A549 treated with DMSO at 1 μM for 4 hours (cell line): ENCODE measurements at places on chromosomes 6 and 20. TPM values are rescaled to one million over a fixed set of nuclear protein-coding genes. Genes with fewer than 3 reads are reported as not detected.

Gene ESR1
- total RNA-seq = not detected in 5 replicates

Gene SPTLC3
- total RNA-seq = 0.06 to 0.17 TPM (median 0.08 TPM) in 5 replicates

Gene LPA
- 0.02 to 0.03 TPM in 2 of 5 replicates, not detected in the others for total RNA-seq

Gene MLN
- total RNA-seq = not detected in 5 replicates

Gene ZNF334
- total RNA-seq = not detected in 5 replicates

Gene RBBP9
- 14.7 to 18.5 TPM (median 17.0 TPM) in 5 replicates for total RNA-seq

Gene CTCFL
- not detected in 5 replicates for total RNA-seq

Gene LHFPL5
- 0.11 to 0.34 TPM (median 0.16 TPM) in 4 of 5 replicates, not detected in the other for total RNA-seq

Gene GMNN
- total RNA-seq = 52.8 to 59.8 TPM (median 56.4 TPM) in 5 replicates

Gene TCF15
- total RNA-seq = not detected in 5 replicates

Gene RAET1L
- total RNA-seq = 0.18 to 0.58 TPM (median 0.36 TPM) in 5 replicates

Gene UFL1
- total RNA-seq = 7.1 to 11.7 TPM (median 9.7 TPM) in 5 replicates

Gene LMBRD1
- total RNA-seq = 10.9 to 14.4 TPM (median 12.1 TPM) in 5 replicates

Gene RNF8
- total RNA-seq = 21.0 to 25.9 TPM (median 24.7 TPM) in 5 replicates

Gene GJA10
- not detected in 5 replicates for total RNA-seq

Gene SMLR1
- not detected in 5 replicates for total RNA-seq

Gene CRISP3
- total RNA-seq = not detected in 5 replicates

Gene ZBTB46
- total RNA-seq = 0.50 to 0.94 TPM (median 0.77 TPM) in 5 replicates

Gene C2
- 0.31 to 0.48 TPM (median 0.36 TPM) in 5 replicates for total RNA-seq

Gene MEP1A
- total RNA-seq = not detected in 5 replicates

Gene SCRT2
- not detected in 5 replicates for total RNA-seq

Gene DCBLD1
- 26.2 to 36.5 TPM (median 30.9 TPM) in 5 replicates for total RNA-seq

Gene IP6K3
- 0.06 to 0.15 TPM (median 0.09 TPM) in 5 replicates for total RNA-seq

Gene ECI2
- 54.3 to 71.1 TPM (median 58.1 TPM) in 5 replicates for total RNA-seq

Gene MAS1L
- not detected in 5 replicates for total RNA-seq

Gene PABPC1L
- 12.7 to 21.6 TPM (median 18.4 TPM) in 5 replicates for total RNA-seq

Gene OGFRL1
- 5.2 to 9.9 TPM (median 8.0 TPM) in 5 replicates for total RNA-seq

Gene CALHM4
- total RNA-seq = not detected in 5 replicates

Gene ARMH2
- total RNA-seq = not detected in 5 replicates

Gene PNLDC1
- total RNA-seq = 0.12 to 0.17 TPM in 2 of 5 replicates, not detected in the others

Gene HRH3
- total RNA-seq = not detected in 5 replicates

Gene HLA-DOA
- not detected in 5 replicates for total RNA-seq

Gene DLL1
- 0.16 to 0.26 TPM (median 0.19 TPM) in 4 of 5 replicates, not detected in the other for total RNA-seq

Gene RCAN2
- total RNA-seq = not detected in 5 replicates

Gene GFRA4
- total RNA-seq = not detected in 5 replicates

Gene KCNQ2
- total RNA-seq = 0.47 to 0.86 TPM (median 0.75 TPM) in 5 replicates

Gene GCNT2
- 6.6 to 9.8 TPM (median 7.8 TPM) in 5 replicates for total RNA-seq

Gene PRPH2
- not detected in 5 replicates for total RNA-seq

Gene CALHM6
- 0.45 TPM in 1 of 5 replicates, not detected in the others for total RNA-seq

Gene SNPH
- 3.8 to 5.6 TPM (median 4.6 TPM) in 5 replicates for total RNA-seq

Gene DPPA5
- not detected in 5 replicates for total RNA-seq

Gene RIMS4
- 1.2 to 1.9 TPM (median 1.6 TPM) in 5 replicates for total RNA-seq

Gene GPSM3
- total RNA-seq = 0.24 to 0.55 TPM (median 0.34 TPM) in 5 replicates

Gene NUP153
- total RNA-seq = 32.4 to 38.0 TPM (median 34.2 TPM) in 5 replicates

Gene HDGFL1
- not detected in 5 replicates for total RNA-seq

Gene ZNF343
- total RNA-seq = 12.7 to 17.9 TPM (median 15.2 TPM) in 5 replicates

Gene CGAS
- 4.5 to 7.5 TPM (median 6.8 TPM) in 5 replicates for total RNA-seq

Gene MMP24
- total RNA-seq = 18.1 to 20.7 TPM (median 19.9 TPM) in 5 replicates

Gene C4B
- total RNA-seq = 0.72 to 1.2 TPM (median 0.84 TPM) in 5 replicates

Gene TBXT
- not detected in 5 replicates for total RNA-seq

Gene OTOR
- total RNA-seq = not detected in 5 replicates

Gene CNR1
- 0.24 to 0.53 TPM (median 0.40 TPM) in 5 replicates for total RNA-seq

Gene KIF13A
- total RNA-seq = 20.8 to 25.6 TPM (median 24.7 TPM) in 5 replicates

Gene ZNF322
- 5.0 to 7.7 TPM (median 5.3 TPM) in 5 replicates for total RNA-seq

Gene PRRT1
- total RNA-seq = 0.58 to 0.95 TPM (median 0.74 TPM) in 5 replicates

Gene SLC22A7
- total RNA-seq = not detected in 5 replicates
